ENCODE measurements at places on chromosomes 7 and 10.
A peak's percentile ranks its signal among the peaks of the same experiment; 100 is the strongest.

GRCh38 chr10:107215681-107216080, 51.2 kb upstream of the SORCS1 start:
- DNase-seq = no peak

- no peak for DNase-seq
These were observed 144.2 kb downstream of the ELFN1 start for GRCh38 chr7:1814089-1814811.

GRCh38 chr10:72328045-72328828, 26.5 kb downstream of the DNAJB12 start:
- DNase-seq = peak; percentile 78

DNA sequence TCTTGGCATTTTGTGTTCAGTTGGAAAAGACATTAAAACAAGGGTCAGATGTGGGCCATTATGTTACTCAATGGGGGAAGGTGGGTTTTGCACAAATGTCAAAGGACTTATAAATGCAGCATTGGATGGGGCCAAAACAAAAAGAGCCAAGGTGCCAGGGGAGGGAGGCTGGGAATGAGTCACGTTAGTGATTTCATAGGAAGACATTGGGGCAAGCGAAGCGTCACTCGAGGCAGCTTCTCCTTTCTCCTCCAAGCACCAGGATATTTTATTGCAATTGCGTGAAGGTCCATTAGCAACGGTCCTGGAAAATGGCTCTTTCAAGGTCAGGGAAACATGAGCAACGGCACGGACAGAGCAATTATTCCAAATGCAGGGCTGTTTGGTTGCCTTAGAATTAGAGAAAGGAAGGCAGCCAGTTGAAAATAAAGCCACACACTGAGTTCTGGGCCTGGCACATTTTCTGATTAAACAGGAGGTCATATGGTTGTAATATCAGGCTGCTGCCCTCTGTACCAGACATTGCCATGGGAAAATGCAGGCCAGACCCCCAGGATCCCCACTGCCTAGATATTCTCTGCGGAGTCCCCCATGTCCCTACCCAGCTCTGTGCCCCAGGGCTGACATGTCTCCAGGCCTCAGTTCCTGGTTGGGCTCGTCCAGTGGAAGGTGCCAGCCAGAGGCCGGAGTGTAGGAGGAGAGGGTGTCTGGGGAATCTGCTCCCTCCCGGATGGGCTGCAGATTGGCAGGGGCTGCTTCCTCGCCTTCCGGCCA, 63.3 kb upstream of the NANOS1 start:
- DNase-seq = no peak

GRCh38 chr7:31107106-31108090, 55.3 kb downstream of the ADCYAP1R1 start:
- DNase-seq = no peak

DNA sequence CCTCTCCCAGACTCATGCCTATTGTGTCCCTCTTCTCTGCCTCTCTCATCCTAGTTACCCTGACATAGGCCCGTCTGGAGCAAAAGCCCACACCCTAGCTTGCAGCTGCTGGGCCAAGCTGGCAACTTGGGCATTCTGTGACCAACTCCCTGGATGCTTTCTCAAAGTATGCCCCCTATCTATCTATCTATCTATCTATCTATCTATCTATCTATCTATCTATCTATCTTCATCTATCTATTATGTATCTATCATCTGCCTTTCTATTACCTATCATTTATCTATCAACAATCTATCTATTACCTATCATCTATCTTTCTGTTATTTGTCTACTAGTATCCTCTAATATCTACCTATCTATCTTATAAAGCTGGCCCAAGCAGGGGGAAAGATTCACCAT, 45.4 kb upstream of the COL13A1 start:
- no peak for DNase-seq

GRCh38 chr7:132179681-132180080, 396.6 kb downstream of the PLXNA4 start:
- no peak for DNase-seq

GRCh38 chr10:79028451-79029010, 40.2 kb upstream of the ZMIZ1 start:
- no peak for DNase-seq

DNA sequence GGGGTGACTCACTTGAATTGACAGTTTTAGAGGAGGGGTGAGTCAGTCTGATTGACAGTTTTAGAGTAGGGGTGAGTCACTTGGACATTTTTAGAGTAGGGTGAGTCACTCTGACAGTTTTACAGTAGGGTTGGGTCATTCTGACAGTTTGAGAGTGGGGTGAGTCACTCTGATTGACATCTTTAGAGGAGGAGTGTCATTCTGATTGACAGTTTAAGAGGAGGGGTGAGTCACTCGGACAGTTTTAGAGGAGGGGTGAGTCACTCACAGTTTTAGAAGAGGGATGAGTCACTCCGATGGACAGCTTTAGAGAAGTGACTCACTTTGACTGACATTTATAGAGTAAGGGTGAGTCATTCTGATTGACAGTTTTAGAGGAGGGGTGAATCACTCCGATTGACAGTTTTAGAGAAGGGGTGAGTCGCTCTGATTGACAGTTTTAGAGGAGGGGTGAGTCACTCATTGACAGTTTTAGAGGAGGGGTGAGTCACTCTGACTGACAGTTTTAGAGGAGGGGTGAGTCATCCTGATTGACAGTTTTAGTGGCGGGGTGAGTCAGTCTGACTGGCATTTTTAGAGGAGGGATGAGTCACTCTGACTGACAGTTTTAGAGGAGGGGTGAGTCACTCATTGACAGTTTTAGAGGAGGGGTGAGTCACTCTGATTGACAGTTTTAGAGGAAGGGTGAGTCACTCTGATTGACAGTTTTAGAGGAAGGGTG, 595.9 kb downstream of the DNAJB6 start:
- DNase-seq = peak; percentile 56

GRCh38 chr7:33726582-33726981, 178.8 kb upstream of the BMPER start:
- DNase-seq = peak; percentile 11

GRCh38 chr7:132380059-132380458, 196.2 kb downstream of the PLXNA4 start:
- no peak for DNase-seq

GRCh38 chr10:108465871-108466641, 1301.5 kb upstream of the SORCS1 start:
- no peak for DNase-seq
